Activated effector memory CD4-positive, alpha-beta T cell treated with Interleukin-2 at 50 U/mL for 16 hours (primary cell): ENCODE measurements at places on chromosomes 5 and 9.

GRCh38 chr9:94031946-94032345, 52.3 kb upstream of the PTPDC1 start:
- no peak for DNase-seq

- no peak for DNase-seq
Observed at GRCh38 chr5:5295351-5295750, 127.1 kb upstream of the ICE1 start.

GRCh38 chr5:5306696-5307095, 115.8 kb upstream of the ICE1 start:
- DNase-seq = no peak

GRCh38 chr9:136654820-136655535, 7.7 kb upstream of the EGFL7 start:
- no peak for DNase-seq

DNA sequence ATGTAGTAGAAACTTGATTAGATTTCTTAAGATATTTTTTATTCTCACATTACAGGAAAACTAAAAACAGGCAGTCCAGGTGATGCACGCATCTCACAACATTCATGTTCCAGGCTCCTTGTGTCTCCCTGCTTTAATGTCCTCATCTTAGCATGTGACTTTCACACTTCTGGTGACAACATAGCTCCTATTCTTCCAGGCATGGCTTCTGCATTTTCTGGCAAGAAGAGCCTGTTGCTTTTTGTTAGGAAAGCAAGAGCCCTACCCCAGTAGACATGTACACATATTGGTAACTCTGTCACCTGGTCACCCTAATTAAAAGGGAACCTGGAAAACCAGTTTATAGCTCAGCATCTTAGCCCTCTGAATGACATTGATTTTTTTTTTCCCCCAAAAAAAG, 92.5 kb downstream of the PPIC start:
- no peak for DNase-seq

DNA sequence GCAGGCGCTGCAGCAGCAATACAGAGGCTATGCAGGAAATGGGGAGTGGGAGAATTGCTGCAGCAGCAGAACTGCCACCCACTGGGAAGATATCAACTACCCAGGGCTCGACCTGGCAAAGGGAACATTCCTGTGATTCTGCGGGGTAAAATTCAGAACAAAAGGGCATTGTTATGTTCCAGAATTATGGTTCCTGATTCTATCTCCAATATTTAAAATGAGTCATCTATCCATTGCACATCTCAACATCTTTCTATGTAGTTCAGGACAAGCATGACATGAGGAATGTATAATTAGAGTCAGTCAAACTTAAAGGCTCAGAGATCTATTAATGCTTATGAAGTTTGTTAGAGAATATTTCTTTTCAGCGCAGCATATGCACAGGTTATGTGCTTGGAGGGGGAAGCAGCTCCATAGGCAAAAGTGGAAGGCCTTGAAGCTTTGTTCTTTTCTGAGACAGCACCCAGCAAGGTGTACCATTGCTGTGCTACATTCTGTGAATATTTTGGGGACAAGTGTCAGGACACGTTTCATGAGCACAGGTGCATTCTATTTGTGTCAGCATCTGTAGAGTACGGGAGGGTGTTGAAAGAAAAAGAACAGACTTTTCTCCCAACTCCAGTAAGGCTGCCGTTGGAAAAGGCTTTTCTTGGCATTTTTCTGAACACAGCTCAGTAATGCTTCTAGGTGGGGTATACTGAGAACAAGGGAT, 395.6 kb upstream of the MPDZ start:
- no peak for DNase-seq

DNA sequence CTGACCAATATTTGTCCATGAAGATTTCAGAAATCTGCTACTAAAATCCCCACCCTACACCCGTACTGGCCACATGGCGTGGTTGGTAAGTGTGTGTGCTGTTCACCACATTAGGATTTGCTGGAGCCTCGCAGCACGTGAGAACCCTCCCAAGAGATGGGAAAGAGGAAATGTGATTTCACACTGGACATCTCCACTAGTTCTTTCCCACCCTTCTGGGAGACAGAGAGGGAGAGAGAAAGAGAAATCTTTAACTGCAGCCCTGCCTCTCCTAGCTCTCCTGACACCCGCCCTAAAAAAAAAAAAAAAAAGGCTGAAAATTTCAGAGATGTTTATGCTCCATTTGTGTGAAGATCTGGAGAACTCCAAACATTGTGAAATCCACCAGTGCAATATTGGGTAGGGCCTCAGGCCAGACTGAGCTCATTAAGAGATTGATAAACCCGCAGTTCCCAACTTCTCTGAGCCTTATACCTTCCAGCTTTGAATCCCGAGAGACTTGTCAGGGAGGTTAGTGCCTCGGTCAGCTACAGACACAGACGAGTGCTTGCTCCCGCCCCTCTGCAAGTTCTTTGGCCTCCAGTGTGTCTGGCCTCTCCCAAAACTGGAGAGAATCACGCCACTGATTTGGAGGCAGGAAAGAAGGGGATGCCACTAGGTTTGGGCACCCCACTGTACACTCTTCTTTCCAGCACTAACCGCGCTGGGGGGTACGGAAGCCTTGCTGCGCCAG, 1.9 kb downstream of the SPRY4 start:
- no peak for DNase-seq

GRCh38 chr5:121862801-121863200, 11.1 kb downstream of the FTMT start:
- DNase-seq = no peak

GRCh38 chr9:99822109-99822805, 572 bp downstream of the NR4A3 start:
- DNase-seq = peak; percentile 30

DNA sequence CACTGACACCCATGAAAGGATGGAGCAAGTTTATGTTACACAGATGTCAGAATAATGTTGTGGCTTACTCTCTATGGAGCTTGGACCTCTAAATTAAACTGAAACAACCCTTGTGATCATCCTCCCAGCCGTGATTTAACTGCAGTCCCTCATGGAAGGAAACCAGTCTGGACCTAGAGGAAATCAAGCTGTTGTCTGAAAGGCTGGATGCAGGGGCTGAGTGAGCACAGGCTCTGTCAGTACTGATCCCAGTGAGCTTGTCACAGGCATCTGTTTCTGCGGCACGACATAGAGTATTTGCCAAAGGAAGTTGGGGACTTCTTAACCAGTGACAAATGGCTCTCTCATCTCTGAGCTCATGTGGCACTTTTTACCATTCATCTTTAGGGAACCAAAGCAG, 282.9 kb upstream of the MAP3K1 start:
- no peak for DNase-seq

- DNase-seq = no peak
Observed at GRCh38 chr5:74026310-74026709, 400.3 kb downstream of the ARHGEF28 start.

GRCh38 chr5:96142184-96142781, 180.6 kb upstream of the ELL2 start:
- DNase-seq = no peak

DNA sequence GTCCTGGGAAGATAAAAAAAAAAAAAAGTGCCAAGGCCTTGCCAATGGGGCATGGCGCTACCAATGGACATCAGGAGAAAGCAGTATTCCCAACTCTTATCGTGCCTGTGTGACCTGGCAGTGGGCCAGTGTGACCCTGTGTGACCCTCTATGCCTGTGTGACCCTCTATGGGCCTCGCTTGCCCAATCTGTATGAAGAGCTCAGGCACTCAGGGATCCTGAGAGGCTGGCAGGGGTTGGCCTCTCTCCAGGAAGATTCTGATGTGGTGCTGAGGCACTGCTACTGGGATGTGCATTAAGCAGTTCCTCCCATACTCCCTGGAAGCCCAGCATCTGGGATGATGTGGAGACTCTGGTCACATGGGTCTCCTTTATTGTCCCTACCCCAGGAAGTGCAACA, 179.2 kb downstream of the MACROH2A1 start:
- no peak for DNase-seq

GRCh38 chr9:95105519-95106287, 211.8 kb downstream of the FANCC start:
- DNase-seq = no peak

GRCh38 chr5:139091439-139092156, 106.6 kb downstream of the SIL1 start:
- DNase-seq = no peak

- DNase-seq = no peak
Observed at GRCh38 chr5:130476325-130476724, 572.1 kb downstream of the CHSY3 start.

- no peak for DNase-seq
Observed at GRCh38 chr9:89887286-89887685, 282.5 kb downstream of the GADD45G start.

DNA sequence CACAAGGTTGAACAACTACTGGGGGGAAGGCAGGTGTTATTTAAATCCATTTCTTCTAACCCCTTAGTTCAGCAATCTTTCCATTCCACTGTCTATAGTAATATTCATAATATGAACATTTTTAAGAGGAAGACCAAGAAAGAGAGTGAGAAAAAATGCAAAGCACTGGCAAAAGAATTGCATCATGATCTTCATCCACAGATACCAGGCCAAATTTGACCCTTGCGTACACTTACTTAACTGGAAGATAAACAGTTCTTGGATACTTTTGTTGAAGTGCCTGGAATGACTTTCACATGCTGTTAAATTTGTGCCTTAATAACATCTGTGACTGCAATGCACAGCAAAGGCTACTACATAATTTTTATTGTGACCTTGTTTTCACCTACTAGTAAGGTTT, 1.8 kb downstream of the PFDN1 start:
- DNase-seq = no peak

DNA sequence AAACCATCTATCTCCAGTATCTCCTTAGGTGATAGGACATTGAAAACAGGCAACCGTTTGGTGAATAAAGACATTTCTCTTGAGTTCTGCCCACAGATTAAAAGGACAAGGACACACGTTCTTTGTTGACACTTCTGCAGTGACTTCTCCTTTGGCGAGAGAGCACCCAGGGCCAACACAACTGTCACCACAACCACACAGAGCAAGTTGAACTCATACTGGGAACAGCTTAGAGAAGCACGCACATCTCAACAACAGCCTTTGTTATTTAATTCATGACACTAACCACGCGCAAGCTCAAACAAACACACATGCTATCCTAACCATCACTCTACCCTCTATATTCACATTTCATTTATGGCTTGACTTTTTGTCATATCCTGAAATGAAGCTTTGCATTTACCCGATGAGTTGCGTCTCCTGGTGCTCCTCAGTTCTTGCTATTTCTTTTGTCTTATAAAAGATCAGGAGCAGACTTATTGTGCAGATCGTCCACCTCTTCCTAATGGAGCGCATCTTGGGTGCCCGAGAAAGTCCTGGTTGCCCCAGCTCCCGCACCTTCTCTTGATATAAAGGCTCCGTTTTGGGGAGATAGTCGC, 543 bp downstream of the ST8SIA4 start:
- peak; percentile 20 for DNase-seq

DNA sequence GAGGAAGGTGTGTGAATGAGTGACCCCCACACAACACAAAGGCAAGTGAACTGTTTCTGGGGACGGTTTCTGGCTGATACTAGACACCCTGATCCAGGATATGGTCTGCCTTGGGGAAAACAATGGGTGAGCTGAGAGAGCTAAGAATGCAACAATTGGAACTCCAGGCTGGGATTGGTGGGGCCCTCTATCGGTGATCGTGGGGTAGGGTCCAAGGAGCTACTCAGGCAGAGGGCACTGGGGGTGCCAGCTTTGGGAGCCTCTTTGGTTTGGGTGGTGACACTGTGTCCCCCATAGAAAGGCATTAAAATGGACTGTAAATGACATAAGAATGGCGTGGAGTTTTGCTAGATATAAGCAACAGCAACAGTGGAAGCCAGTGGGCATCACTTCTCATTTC, 439.1 kb downstream of the DMAC1 start:
- DNase-seq = no peak

DNA sequence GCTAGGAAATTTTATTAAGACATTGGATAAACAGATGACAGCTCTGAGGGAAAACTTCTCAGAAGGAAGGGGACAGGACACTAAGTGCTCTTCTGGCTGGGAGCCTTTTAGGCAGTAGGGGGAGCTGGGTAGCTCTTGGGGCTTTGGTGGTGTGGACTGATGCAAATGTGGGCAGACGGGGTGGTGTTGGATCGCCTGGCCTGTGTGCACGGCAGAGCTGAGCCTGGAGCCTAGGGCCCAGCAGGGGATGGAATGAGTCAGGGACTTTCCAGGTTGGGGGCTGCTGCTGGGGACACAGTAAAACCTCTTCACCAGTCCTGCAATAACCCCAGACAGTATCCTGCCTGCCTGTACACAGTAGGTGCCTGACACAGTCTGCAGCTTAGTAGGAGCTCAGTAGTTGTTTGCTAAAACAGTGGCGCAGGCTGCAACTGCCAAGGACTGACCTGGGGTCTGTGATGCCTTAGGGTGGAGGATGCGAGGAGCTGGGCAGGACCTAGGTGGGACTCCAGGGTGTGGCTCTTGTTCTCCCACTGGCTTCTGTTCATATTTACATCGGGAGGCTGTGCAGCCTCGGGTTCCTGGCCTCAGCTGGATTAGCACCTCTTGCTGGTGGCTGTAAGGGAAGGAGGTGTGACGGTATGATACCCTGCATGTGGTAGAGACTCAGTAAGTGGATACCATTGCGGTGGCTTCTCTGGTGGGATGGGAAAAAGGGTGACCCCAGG, 83.8 kb downstream of the DAB2IP start:
- no peak for DNase-seq

- no peak for DNase-seq
Observed at GRCh38 chr9:128928624-128929023, 7.8 kb downstream of the PHYHD1 start.

DNA sequence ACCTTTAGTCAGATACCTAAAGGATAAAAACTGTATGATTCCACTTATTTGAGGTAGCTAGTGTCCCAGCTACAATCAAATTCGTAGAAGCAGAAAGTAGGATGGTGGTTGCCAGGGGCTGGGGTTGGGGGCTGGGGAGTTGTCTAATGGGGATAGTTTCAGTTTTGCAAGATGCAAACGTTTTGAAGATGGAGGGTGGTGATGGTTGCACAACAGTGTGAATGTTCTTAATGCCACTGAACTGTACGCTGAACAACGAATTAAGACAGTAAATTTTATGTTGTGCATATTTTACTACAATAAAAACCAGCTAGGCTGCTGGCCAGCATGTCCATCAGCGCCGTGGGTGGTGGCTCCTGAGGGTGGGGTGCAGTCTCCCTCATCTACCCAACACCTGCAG, 137.8 kb downstream of the GADD45G start:
- DNase-seq = no peak

DNA sequence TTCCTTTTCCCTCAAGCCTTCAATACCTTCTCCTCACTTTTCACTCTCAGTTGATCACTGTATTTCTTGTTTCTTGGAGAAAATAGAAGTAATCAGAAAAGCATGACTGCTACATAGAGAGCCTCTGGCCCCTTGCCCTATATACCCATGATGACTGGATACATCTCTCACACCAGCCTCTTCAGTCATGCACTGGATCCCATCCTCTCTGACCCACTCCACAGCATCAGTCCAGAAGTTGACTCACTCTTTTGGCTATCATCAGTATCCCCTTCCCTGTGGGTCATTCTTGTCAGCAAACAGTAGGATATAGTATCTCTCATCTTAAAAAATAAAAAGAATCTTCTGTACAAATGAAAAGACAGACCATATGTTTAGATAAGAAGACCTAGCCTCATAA, 32.9 kb downstream of the PTCD2 start:
- DNase-seq = no peak

GRCh38 chr5:103393101-103393754, 134.7 kb downstream of the MACIR start:
- no peak for DNase-seq
